ENCODE measurements at places on chromosomes 16 and 17.

GRCh38 chr17:9702482-9702881 is 57.2 kb downstream of the USP43 start:
- DNase-seq = no peak

DNA sequence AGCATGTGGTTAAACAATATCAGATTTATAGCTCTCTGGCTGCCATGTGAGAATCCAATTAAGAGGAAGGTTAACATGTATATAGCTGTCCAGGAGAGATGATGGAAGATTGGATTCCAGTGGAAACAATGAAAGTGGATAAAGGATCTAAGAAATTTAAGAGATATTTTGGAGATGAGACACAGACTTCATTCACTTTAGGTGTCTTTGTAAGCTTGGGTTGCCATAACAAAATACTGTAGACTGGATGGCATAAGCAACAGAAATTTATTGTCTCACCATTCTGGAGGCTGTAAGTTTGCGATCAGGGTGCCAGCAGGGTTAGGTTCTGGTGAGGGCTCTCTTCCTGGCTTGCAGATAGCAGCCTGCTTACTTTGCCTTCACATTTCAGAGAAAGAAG is 155.9 kb upstream of the MYOCD start:
- DNase-seq = no peak

- no peak for DNase-seq
These were observed 12.2 kb upstream of the ROGDI start for GRCh38 chr16:4814542-4815173.

GRCh38 chr17:76260220-76260619 is 4.9 kb upstream of the UBALD2 start:
- DNase-seq = no peak

- no peak for DNase-seq
These were observed at the start of gene CD300LD for GRCh38 chr17:74592087-74592990. CD300LD (minus strand) TSS chr17:74592283; CDS start chr17:74592202, 81 bp downstream.

GRCh38 chr16:26365161-26365940 is 673.6 kb downstream of the HS3ST4 start:
- peak; percentile 19 for DNase-seq

DNA sequence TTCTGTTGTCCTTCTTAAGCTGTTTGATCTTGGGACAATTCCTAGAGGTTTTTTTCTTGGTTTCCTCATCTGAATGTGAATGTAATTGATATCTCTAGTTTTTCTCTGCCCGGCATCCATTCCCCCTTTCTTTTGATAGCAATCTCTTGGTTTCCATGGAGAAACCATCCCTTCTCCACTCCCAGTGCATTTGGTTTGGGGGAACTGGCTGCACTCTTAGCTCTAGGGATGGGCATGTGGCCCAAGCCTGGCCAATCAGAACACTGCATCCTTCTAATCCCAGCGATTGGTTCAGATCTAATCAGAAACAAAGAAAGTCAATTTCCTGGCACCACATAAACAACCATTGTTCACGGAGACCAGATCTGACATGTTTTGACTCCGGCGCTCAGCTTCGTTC is 45.1 kb downstream of the IRX3 start:
- DNase-seq = peak; percentile 36

DNA sequence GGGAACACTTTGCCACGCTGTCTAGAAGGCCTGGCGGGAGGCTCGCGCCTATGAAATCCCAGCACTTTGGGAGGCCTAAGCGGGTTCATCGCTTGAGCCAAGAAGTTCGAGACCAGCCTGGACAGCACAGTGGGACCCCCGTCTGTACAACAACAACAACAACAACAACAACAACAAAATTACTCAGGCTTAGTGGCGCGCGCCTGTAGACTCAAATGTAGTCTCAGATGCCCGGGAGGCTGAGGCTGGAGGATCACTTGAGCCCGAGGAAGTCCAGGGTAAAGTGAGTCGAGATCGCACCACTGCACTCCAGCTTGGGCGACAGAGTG is 297 bp upstream of the SLFN13 start:
- DNase-seq = no peak

DNA sequence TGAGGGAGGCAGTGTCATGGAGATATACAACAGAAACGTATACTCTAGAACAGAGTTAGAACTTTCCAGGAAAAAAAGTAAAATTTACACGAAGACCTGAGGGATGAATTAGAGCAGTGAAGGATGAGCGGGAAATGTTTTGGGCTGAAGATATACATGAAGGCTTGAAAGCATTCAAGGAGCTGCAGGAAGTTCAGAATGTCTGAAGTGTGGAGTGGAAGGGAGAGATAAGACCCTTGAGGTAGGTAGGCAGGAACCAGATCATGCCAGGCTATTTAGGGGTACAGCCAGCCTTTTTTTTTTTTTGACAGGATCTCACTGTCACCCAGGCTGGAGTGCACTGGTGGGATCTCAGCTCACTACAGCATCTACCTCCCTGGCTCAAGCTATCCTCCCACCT is 3.2 kb upstream of the NLK start:
- no peak for DNase-seq

GRCh38 chr16:78916928-78917545 is 683.5 kb downstream of the MAF start:
- no peak for DNase-seq

- DNase-seq = no peak
These were observed 63.5 kb downstream of the CRISPLD2 start for GRCh38 chr16:84883301-84883700.

DNA sequence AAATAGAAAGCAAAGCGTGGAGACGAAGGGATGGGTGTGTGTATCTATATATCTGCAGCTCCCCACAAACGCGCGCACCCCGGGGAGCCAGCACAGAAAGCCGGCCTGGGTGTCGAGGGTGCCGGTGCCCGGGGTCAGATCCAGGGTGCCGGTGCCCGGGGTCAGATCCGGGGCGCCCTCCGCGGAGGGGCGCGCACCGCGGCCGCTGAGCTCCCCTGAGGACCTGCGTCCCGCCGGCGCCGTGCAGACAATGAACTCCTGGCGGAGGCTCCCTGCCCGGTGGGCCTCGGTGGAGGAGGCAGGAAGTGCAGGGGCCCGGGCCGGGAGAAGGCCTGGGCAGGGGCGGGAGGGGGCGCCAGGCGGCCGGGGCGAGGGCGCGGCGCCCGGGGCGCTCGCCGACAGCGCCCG is 1.1 kb downstream of the ZNF423 start:
- DNase-seq = peak; percentile 74
